ENCODE measurements at places on chromosomes 12 and 14.

- peak; percentile 62 for DNase-seq
These were observed 3.6 kb upstream of the DNAJC22 start for GRCh38 chr12:49342914-49343731.

GRCh38 chr14:92688434-92689375 lies 59.7 kb downstream of the LGMN start:
- no peak for DNase-seq

DNA sequence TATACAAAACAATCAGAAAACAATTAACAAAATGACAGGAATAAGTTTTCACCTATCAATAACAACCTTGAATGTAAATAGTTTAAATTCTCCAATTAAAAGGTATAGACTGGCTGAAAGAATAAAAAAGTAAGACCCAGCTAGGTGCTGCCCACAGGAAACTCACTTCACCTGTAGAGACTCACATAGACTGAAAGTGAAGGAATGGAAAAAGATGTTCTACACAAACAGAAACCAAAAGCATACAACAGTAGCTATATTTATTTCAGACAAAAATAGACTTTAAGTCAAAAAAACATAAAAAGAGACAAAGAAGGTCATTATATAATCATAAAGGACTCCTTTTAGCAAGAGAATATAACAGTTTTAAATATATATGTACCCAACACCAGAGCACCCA lies 152.4 kb upstream of the PWP1 start:
- no peak for DNase-seq

DNA sequence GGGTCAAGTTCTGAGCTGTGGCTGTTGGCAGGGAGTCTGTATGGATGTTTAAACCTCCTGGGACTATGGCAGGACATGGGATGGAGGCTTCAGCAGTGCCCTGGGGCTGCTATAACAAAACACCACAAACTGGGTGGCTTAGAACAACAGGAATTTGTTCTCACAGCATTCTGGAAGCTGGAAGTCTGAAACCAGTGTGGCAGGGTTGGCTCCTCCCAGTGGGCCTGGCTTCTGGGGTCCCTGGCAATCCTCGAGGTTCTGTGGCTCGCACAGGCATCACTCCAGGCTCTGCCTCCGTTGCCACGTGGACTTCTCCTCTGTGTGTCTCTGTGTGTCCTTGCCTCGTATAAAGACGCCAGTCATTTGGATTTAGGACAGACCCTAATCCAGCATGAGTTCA lies 39.9 kb downstream of the FZD10 start:
- DNase-seq: no peak

GRCh38 chr12:63420206-63420644 lies 248.1 kb downstream of the DPY19L2 start:
- peak; percentile 98 for DNase-seq
